ENCODE measurements at places on chromosomes 16 and 17. TPM values are rescaled to one million over a fixed set of nuclear protein-coding genes. Genes with fewer than 3 reads are reported as not detected.

DNA sequence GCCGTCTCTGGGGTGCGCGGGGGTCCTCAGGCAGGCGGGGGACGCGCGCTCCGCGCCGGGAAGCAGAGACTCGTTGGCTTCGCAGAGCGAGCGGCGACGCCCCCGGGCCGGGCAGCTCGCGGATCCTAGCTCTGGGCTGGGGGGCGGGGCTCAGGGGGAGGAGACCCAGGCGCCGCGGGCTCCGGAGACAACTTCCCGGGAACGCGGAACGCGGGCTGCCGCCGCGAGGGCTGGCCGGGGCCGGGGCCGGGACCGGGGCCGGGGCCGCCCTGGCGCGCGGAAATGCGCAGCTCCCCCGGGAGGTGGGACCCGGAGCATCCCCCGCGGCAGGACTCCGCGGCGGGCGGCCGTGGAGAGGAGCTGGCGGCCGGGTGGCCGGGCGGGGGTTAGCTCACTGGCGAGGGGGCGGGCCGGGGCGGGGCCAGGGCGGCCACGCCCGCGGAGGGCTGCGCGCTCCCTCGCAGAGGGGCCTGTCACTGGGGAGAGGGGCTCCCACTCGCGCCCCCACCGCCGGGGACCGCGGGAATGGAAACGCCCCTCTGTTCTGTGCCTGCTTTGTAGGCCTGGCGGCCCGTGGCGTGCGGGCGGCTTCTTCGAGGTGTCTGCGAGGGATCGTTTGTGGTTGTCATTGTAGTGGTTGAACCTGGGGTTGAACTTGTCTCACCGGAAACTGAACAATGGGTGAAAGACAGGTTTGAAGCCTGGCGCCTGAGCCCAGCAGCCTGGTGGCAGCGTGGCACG is at the start of gene GAS7:
GAS7 (minus strand) TSS at position 98 of the 741 bp plus-strand sequence.
- H3K36me3 ChIP-seq = peaks cover 4% of the 10 kb centered on the region
- no peak within 1 kb of the TSS for H3K27ac ChIP-seq
- no peak for DNase-seq
- peaks cover 11% of the 10 kb centered on the region for H3K4me1 ChIP-seq

- H3K36me3 ChIP-seq = no peaks in the 10 kb centered on the region
- H3K27me3 ChIP-seq = peaks cover 25% of the 10 kb centered on the region
- DNase-seq = no peak
- H3K27ac ChIP-seq = no peak overlapping the region
These were observed 35.3 kb upstream of the MMP2 start for GRCh38 chr16:55443434-55444346.

- no peaks in the 10 kb centered on the region for H3K36me3 ChIP-seq
- no peak overlapping the region for H3K27ac ChIP-seq
- H3K4me1 ChIP-seq = peaks cover 11% of the 10 kb centered on the region
- DNase-seq = no peak
- peaks cover 6% of the 10 kb centered on the region for H3K27me3 ChIP-seq
- no peak overlapping the region for H3K4me3 ChIP-seq
These were observed 24.6 kb upstream of the SPNS2 start for GRCh38 chr17:4474093-4474492.

- H3K4me3 ChIP-seq = no peak overlapping the region
- H3K36me3 ChIP-seq = peaks cover 2% of the 10 kb centered on the region
- H3K4me1 ChIP-seq = peaks cover 17% of the 10 kb centered on the region
- DNase-seq = no peak
- H3K27me3 ChIP-seq = no peaks in the 10 kb centered on the region
These were observed 8.7 kb downstream of the C16orf87 start for GRCh38 chr16:46822270-46822669.

DNA sequence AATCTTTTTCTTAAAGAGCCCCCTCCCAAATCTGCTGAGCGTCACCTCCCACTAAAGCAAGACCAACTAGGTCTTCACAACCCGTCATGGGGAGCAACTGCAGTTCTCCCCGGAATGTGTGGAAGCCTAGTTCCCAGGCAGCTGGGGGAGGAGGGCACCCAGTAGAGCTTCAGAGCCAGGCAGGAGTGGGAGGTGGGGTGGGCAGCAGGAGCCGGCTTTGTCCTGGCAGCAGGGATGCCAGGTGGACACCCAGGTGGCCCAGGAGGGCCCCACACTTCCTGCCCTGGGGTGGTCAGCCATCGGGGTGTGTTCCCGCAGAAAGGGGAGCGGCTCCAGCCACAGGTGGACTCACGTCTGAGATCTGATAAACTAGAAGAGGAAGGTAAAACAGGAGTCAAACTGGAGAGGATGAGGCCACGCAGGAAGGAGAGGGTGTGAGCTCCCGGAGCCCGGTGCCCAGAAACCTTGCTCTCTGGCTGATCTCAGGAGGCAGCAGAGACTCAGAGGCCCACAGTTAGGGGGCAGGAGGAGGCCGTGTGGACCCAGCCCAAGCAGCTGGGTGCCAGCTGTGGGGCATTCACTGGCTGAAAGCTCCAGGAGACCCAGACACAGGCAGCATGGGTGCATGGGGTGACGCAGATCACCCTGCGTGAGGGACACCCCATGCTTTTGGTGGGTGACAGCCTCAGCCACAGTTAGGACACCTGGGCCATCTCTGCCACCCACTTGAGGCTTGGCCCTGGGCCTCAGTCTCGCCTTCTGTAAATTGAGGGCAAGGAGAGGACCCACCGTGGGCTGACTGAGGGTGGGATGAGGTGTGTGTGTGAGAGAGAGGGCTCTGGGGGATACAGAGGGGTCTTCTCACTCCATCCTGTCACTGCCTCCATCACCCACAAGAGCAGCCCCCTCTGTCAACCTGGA is 260.8 kb upstream of the TNRC6C start:
- H3K27me3 ChIP-seq = peaks cover 68% of the 10 kb centered on the region
- DNase-seq = peak; percentile 79
- no peak overlapping the region for H3K27ac ChIP-seq
- H3K36me3 ChIP-seq = no peaks in the 10 kb centered on the region

DNA sequence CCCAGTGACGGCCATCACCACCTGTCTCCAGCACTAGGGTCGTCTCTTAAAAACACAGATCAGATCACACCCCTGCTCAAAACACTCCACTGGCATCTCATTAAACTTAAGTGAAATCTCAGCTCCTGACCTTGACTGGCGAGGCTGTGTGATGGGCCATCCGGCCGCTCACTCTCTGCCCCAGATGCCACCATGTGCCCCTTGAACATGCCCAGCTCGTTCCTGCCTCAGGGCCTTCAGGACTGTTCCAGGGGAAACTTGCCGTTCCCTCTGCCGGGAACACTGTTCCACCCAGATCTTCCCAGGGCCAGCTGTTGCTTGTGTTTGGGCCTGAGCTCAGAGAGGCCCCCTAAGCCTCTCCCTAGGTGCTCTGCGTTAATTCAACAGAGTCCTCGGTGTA is 39.4 kb downstream of the RPH3AL start:
- peaks cover 9% of the 10 kb centered on the region for H3K27me3 ChIP-seq
- H3K36me3 ChIP-seq = no peaks in the 10 kb centered on the region
- H3K4me3 ChIP-seq = no peak overlapping the region
- H3K4me1 ChIP-seq = no peaks in the 10 kb centered on the region
- H3K27ac ChIP-seq = no peak overlapping the region

- H3K36me3 ChIP-seq = peaks cover 1% of the 10 kb centered on the region
- no peaks in the 10 kb centered on the region for H3K27me3 ChIP-seq
- peak overlapping the region; percentile 96 for H3K27ac ChIP-seq
These were observed 817 bp downstream of the NDUFAF8 start for GRCh38 chr17:81239714-81240555.

GRCh38 chr17:33124871-33125551 is 133.4 kb downstream of the SPACA3 start:
- DNase-seq = no peak
- no peak overlapping the region for H3K27ac ChIP-seq
- no peaks in the 10 kb centered on the region for H3K36me3 ChIP-seq
- H3K4me1 ChIP-seq = no peaks in the 10 kb centered on the region
- peaks cover 12% of the 10 kb centered on the region for H3K27me3 ChIP-seq
- no peak overlapping the region for H3K4me3 ChIP-seq

DNA sequence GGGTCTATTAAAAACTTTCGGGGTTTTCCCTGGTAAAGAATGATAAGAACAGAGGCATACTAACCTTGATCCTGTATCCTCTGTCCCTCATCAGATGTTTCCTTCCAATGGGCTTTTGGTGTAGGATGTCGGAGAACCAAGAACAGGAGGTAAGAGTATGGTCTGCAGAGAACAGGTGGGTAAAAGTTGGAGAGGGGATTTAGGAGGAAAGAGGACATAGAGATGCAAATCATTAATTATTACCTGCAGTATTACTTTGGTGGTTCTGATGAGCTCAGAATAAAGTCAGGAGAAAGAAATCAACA is 4.3 kb downstream of the SNX11 start:
- no peak overlapping the region for H3K4me3 ChIP-seq
- peaks cover 6% of the 10 kb centered on the region for H3K36me3 ChIP-seq
- H3K27ac ChIP-seq = no peak overlapping the region
- H3K4me1 ChIP-seq = peaks cover 33% of the 10 kb centered on the region
- no peaks in the 10 kb centered on the region for H3K27me3 ChIP-seq

GRCh38 chr16:89174877-89175276 is 3.3 kb downstream of the CDH15 start:
- H3K36me3 ChIP-seq = no peaks in the 10 kb centered on the region
- H3K27me3 ChIP-seq = no peaks in the 10 kb centered on the region
- peaks cover 15% of the 10 kb centered on the region for H3K4me1 ChIP-seq
- no peak overlapping the region for H3K27ac ChIP-seq
- no peak for DNase-seq

GRCh38 chr17:40511667-40512220 is 10.3 kb upstream of the TNS4 start:
- H3K36me3 ChIP-seq = no peaks in the 10 kb centered on the region
- H3K27me3 ChIP-seq = no peaks in the 10 kb centered on the region
- peak; percentile 61 for DNase-seq
- peak overlapping the region; percentile 88 for H3K27ac ChIP-seq

DNA sequence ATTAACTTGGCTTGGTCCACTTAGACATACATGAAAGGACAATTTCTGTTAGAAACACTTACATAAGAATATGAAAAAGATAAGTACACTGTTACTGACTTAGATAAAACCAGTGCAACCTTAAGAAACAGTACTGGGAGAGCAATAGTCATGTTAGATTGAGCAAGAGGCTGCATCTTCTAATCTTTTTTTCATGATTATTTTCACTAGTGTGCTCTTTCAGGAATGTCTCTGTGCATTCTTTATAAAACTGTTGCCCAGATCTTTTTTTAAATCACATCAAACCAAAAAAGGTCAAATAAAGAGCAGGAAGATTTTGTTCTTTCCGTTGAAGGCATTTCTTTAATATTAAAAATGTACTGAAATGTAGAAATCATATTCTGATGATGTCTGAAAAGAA is 100.7 kb upstream of the AXIN2 start:
- H3K36me3 ChIP-seq = no peaks in the 10 kb centered on the region
- no peaks in the 10 kb centered on the region for H3K27me3 ChIP-seq
- peaks cover 20% of the 10 kb centered on the region for H3K4me1 ChIP-seq
- no peak overlapping the region for H3K4me3 ChIP-seq

GRCh38 chr17:40344421-40345160 is 19.9 kb downstream of the GJD3 start:
- peaks cover 8% of the 10 kb centered on the region for H3K36me3 ChIP-seq
- H3K4me1 ChIP-seq = peaks cover 81% of the 10 kb centered on the region
- DNase-seq = no peak
- peak overlapping the region; percentile 84 for H3K4me3 ChIP-seq
- H3K27ac ChIP-seq = peak overlapping the region; percentile 84

DNA sequence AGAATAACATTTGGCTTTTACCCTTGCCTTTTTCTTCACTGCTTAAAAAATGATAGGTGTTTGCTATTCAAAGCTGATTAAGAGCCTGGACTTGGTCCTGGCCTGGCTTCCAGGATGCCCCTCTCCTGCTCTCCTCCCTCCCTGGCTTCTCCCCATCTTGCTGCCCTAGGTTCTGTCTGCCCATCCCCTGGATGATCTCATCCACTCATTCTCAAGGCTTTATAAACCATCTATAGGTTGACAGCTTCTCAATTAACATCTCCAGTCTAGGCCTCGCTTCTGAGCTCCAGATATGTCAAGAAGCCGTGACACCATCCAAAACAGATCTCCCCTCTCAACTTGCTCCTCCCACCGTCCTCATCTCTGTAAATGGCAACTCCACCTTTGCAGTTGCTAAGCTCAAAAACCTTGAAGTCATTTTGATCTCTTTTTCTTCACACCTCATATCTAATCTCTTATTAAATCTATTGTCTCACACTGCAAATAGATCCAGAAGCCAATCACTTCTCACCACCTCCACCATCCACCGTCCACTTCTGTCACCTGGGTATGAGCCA is 8.7 kb downstream of the ZNF771 start:
- no peaks in the 10 kb centered on the region for H3K27me3 ChIP-seq
- H3K4me3 ChIP-seq = no peak overlapping the region
- H3K4me1 ChIP-seq = peaks cover 10% of the 10 kb centered on the region
- peaks cover 14% of the 10 kb centered on the region for H3K36me3 ChIP-seq

- peak overlapping the region; percentile 69 for H3K27ac ChIP-seq
- H3K27me3 ChIP-seq = no peaks in the 10 kb centered on the region
- no peaks in the 10 kb centered on the region for H3K36me3 ChIP-seq
These were observed 10.1 kb upstream of the SPOP start for GRCh38 chr17:49687878-49688491.

DNA sequence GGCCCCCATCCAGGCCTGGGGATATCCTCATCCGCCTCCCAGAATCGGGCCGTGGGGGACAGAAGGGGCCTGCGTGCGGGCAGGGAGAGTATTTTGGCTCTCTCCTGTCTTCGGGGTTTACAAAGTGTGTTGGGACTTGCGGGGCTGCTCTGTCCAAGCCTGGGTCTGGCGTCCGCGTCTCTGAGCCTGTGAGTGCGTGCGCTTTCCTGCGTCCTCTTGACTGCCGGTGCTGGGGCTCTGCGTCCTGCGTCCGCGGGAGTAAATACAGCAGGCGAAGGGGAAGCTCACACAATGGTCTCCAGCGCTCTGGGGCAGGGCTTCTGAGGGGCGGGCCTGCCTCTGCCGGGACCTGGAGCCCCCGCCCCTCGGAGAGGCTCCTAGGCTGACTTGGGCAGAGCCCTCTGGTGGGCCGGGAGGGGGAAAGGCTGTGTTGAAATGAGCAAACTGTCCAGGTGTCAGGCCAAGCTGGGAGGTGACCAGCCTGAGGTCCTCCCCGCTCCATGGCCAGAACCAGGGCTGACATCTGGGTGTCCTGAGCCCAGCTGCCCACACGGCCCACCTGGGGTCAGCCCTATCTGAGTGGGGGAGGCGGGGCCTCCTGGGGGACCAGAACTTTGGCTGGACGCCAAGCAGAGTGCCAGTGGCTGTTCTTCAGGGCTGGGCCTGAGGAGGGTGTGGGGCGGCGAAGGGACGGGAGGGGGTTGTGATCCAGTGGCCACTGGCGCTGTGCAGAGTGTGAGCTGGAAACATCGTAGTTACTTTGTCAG is 233.6 kb downstream of the SEC14L1 start:
- DNase-seq = no peak
- no peaks in the 10 kb centered on the region for H3K27me3 ChIP-seq
- H3K4me3 ChIP-seq = peak overlapping the region; percentile 87
- H3K36me3 ChIP-seq = no peaks in the 10 kb centered on the region
- peak overlapping the region; percentile 94 for H3K27ac ChIP-seq
- peaks cover 63% of the 10 kb centered on the region for H3K4me1 ChIP-seq

GRCh38 chr16:16133943-16134604 is 89.2 kb downstream of the ABCC6 start:
- DNase-seq = no peak
- H3K4me1 ChIP-seq = no peaks in the 10 kb centered on the region
- no peak overlapping the region for H3K27ac ChIP-seq
- no peak overlapping the region for H3K4me3 ChIP-seq

Gene STX8
- total RNA-seq = 64.4 TPM

Gene RNF112
- 0.67 TPM for total RNA-seq

Gene MYH8
- not detected for total RNA-seq

Gene KRTAP9-4
- not detected for total RNA-seq

Gene ALDH3A1
- total RNA-seq = not detected

Gene GRAP
- total RNA-seq = not detected

Gene SALL1
- 0.12 TPM for total RNA-seq

Gene RAMP2
- total RNA-seq = 0.63 TPM

Gene ALOX15B
- not detected for total RNA-seq
